Thyroid gland (tissue), 4 donors: ENCODE measurements at places on chromosomes 1 and 21. TPM values are rescaled to one million over a fixed set of nuclear protein-coding genes. Genes with fewer than 3 reads are reported as not detected.
A peak's percentile ranks its signal among the peaks of the same experiment; 100 is the strongest.

Gene HES4
- 29.2 TPM for total RNA-seq

- no peaks in the 10 kb centered on the region for H3K4me1 ChIP-seq
- DNase-seq: no peak
- H3K27ac ChIP-seq: no peak overlapping the region
- no peaks in the 10 kb centered on the region for H3K27me3 ChIP-seq
- H3K4me3 ChIP-seq: no peak overlapping the region
- no peaks in the 10 kb centered on the region for H3K36me3 ChIP-seq
Observed at GRCh38 chr1:174519844-174520243, 72.1 kb downstream of the GPR52 start.

DNA sequence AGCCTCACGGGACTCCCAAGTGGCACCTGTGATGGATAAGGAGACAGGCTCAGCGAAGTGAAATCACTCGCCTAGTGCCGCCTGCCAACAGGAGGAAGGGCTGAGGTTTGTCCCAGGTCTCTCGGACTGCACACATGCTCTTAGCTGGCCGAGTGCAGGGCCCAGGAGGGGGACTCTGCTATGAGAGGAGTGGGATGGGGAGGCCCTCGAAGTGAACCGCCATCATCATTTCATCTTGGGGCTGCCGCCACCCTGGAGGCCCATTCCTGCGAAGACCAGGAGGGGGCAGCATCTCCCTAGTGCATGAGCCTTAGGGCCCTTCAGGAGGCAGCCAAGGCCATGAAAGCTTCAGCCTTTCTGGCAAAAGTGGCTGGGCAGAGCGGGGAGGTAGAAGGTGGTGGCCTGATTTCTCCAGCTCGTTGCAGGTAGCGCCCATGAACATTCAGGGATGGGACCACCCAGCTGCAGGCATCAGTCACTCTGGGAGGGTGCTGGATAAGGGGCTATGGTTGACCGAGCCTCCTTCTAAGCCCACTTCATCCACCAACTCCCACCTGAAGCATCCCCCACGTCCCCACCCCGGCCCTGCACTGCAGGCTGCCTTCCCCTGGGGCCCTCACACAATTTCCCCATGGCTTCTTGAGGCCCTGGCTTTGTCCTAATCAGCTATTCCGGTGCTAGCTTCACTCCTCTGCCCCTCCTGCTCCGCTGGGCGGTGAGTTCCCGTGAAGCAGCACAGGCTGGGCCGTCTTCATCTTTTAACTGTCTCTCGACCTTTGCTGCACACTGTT lies 17.2 kb upstream of the RASSF5 start:
- H3K4me1 ChIP-seq: peaks cover 6% of the 10 kb centered on the region
- H3K27me3 ChIP-seq: no peaks in the 10 kb centered on the region
- no peak overlapping the region for H3K27ac ChIP-seq
- H3K36me3 ChIP-seq: no peaks in the 10 kb centered on the region
- peak; percentile 83 for DNase-seq

DNA sequence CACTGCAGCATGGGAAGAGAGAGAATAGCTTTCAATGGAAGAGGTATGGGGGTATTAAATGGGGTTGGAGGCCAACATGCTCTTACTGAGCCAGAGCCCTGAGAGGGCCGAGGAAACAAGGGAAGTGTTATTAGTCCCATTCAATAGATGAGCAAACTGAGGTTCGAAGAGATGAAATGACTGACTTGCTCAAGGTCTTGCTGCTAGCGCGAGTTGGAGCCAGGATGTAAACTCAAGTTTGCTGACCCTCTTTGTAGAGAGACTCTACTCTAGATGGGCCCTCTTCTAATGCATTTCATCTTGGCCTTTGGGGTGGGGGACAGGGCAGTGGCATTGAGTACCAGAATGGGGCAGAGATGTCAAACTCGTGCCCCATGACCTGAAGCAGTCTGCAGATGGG lies 319.5 kb downstream of the RPS6KC1 start:
- no peaks in the 10 kb centered on the region for H3K36me3 ChIP-seq
- H3K4me1 ChIP-seq: no peaks in the 10 kb centered on the region
- no peak overlapping the region for H3K27ac ChIP-seq
- no peak for DNase-seq

GRCh38 chr1:232987046-232987773 lies 36.8 kb downstream of the NTPCR start:
- no peak for DNase-seq
- H3K27ac ChIP-seq: no peak overlapping the region
- H3K4me1 ChIP-seq: no peaks in the 10 kb centered on the region
- H3K4me3 ChIP-seq: no peak overlapping the region
